Sigmoid colon (tissue), 7 donors: ENCODE measurements at places on chromosomes 3 and 15. TPM values are rescaled to one million over a fixed set of nuclear protein-coding genes. Genes with fewer than 3 reads are reported as not detected.

SNX22 gene
- under 0.01 TPM for total RNA-seq

RPUSD2 gene
- total RNA-seq: 11.4 TPM

C2CD4A gene
- total RNA-seq: 0.27 TPM

ALCAM gene
- 16.0 TPM for total RNA-seq

SPTBN5 gene
- total RNA-seq: 1.7 TPM

MUSTN1 gene
- total RNA-seq: 12.7 TPM

RTP1 gene
- total RNA-seq: not detected

CAMKV gene
- not detected for total RNA-seq

CCR4 gene
- 0.16 TPM for total RNA-seq

CACNA2D3 gene
- total RNA-seq: 7.2 TPM

BMF gene
- total RNA-seq: 5.8 TPM

PLCD1 gene
- total RNA-seq: 10.3 TPM

NME9 gene
- total RNA-seq: not detected

DNA sequence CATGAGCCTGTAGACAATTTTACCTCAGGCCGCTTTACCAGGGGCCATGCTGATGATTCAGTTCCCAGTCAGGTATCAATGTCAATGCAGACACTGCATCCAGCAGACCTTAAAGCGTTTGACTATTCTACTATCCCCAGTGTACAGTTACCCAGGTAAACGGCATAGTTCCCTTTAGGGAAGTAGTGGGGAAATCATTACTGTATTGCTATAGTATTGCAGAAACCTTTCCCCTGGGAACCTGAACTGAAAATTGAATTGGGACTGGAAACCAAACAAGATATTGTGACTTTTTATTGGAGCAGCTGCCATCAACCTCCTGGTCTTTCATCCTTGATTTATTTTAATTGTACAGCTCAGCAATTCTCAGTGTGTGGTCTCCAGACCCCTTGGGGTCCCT, 6.6 kb upstream of the INAFM2 start:
- no peak for DNase-seq

DNA sequence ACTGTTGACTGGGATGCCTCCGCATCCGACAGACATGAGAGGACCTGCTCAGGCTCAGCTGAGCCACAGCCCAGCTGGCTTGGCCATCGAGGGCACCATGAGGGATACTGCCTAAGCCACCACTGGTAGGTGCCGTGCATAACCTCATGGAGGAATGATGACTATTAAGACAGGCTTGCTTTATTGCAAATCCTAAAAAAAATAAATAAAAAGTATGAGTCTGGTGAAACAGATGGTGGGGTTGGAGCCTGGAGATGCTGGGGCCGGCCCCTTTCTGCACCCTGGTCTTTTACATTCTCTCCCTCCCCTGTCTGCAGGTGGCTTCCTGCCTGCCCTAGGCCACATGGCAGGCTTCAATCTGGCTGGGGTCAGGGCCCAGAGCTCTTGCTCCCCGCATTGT, 24.0 kb upstream of the RAD18 start:
- no peak for DNase-seq

GRCh38 chr3:128993461-128994172, at the start of gene CFAP92:
Gene CFAP92, minus strand, starts transcription at chr3:128994076. Its CDS starts 772 bp downstream, at chr3:128993304.
- DNase-seq: peak; percentile 93

DNA sequence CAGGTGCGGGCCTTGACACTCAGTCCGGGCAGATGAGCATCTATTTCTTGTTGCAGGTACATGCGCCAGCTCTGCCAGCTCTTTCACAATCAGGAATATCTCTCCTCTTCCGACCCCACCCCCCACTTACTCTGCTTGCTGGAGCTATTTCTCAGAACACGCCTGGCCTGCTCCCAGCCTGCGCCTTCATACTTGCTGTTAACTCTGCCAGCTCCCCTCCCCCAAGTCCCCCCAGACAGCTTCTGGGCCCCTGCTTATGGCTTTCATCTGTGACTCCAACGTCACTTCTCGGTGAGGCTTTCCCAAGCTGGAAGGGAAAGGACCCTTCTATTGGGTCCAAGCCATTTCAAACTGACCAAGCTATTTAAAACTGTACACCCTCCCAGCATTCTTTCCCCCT, 15.2 kb downstream of the MAGEF1 start:
- no peak for DNase-seq

DNA sequence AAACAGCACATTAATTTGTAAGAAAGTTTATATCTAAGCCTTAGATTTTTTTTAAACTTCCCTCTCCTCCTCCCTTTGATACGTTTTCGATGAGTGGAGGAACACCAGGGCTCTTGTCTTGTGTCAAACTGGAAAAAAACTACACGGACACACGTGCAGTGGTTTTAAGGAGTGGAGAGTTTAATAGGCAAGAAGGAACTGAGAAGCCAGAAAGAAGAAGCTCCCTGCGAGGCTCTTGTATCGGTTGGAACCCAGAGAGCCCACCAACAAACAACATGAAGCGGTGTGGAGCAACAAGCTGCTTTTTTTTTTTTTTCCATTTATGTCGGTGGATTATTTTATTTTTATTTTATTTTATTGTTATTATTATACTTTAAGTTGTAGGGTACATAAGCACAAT, 18.6 kb downstream of the NDUFB4 start:
- DNase-seq: no peak

- no peak for DNase-seq
Measured at GRCh38 chr3:169145540-169146178, 517.9 kb downstream of the MECOM start.

DNA sequence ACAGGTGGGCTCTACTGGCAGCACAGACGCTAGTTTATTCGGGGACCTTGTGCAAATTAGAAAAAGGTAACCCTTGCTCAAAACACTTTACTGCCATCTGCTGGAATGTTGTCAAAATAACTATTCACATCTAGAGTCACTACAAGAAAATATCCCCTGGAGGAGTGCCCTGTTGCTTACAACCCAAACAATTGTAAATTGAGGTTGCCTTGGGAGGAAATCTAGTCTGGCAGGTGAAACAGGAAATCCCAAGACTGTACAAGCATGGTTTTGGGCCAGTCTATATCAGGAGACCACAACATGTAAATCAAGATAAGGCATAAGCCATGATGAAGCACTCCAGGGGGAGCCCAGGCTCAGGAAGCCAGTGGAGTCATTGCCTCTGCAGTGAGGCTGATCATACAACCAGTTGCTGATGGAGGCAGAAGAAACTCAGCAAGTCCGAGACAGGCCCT, 136.8 kb upstream of the ACP3 start:
- no peak for DNase-seq

- no peak for DNase-seq
Measured at GRCh38 chr15:85356276-85356675, 24.1 kb upstream of the AKAP13 start.

DNA sequence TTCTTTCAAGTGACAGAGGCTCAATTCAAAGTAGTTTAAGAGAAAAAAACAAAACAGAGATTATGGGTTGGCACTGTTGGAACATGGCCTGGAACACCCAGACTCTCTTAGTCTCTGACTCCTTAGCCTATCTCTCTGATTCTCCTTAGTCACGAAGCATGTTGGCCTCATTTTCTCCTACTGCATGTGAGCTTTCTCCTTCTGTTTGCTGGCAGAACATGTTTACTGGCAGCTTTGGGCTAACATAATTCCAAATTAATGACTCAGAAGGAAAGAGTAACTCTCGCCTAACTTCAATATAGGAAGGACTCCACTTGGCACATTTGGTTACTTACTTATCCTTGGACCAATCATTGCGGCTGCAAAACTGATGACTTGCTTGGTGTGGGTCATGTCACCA, 21.7 kb upstream of the CCDC39 start:
- no peak for DNase-seq

- DNase-seq: no peak
Measured at GRCh38 chr3:36197151-36197550, 183.2 kb upstream of the STAC start.

DNA sequence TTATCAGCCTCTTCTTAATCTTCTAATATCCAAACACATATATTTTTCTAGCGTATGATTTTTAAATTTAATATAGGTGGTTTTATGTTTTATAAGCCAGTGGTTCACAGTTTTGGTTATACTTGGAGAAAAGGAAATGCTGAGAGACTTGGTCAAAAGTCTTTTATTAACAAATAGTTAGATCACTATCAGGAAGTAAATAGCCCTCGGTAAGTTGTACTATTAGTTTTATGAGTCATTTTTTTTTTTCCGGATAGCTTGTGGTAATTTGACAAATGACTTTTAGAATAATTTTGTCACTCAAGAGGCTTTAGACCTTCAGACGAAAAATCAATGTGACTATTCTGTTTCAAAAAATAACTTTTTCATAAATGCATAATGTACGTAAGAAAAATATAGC, 232.2 kb upstream of the ROBO1 start:
- DNase-seq: no peak

DNA sequence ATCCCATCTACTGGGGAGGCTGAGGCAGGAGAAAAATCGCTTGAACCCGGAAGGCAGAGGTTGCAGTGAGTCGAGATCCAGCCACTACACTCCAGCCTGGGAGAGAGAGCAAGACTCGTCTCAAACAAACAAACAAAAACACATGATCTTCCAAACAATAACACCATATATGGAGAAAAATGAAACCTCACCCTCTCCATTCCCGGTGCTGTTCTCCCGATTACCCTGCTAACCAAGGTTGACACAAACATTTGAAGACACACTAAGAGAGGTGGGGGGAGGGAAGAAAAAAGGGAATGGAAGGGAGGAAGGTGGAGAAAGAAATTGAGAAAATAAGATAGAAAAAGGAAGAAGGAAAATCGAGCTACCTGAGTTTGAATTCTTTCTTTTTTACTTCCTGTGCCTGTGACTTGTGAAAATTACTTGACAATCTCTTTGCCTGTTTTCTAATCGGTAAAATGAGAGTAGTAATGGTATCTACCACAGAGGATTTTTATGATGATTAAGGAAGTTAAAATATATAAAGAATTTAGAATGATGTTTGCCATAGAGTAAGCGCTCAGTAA, 1.1 kb upstream of the PLSCR2 start:
- DNase-seq: no peak

DNA sequence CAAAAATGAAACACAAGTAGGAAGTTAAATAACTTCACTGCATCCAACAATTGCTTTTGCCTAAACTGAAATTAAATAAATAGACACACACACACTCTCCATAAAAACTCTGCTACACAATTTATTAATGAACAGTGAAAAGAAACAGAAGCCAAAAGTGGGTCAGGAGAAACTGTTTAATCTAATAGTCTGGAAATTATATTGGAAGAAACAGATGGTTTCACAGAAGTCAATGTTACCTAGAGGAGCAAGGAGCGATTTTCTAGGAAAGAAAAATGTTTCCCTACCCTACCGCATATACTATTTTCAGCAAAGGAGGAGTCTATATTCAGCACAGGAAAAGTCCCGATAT, 32.0 kb downstream of the RFTN1 start:
- DNase-seq: no peak

GRCh38 chr15:66156310-66156975, 97.1 kb downstream of the MEGF11 start:
- no peak for DNase-seq

- DNase-seq: no peak
Measured at GRCh38 chr3:24299806-24300626, 194.6 kb downstream of the THRB start.

DNA sequence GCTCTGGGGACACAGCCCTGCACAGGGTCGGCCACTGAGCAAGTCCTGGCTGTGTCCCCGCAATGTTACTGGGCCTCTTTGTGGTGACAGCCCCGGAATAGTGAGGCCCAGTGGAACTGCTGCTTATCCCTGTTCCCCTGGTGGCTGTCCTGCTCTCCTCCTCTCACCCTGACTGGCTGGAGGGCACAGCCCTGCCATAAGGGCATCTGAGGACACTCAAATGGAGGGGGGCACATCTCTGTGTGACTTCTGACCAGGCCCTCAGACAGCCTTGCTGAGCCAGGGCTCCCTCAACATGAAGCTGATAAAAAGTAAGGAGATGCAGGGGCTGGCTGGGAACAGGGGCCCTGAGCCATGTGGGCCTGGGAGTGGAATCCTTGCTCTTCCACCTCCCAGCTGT, 127.4 kb upstream of the ATP2B2 start:
- DNase-seq: no peak

DNA sequence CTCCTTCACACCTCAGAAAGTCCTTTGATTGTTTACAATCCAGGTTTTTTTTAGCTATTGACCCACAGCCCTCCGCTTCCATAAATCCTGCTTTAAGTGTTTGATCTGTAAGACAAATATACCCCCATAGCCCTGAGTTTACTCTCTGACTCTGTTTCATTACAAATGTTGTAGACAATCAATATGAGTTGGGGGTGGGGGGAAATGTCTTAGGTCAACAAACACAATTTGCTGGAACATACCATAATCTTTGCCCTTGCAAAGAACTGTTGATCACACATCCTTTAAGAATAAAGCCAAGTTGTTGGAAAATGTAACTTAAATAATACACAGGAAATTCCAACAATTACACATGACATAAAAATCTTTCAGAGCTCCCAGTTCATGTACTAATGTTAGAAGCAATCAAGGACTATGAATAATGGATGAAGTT, 301.8 kb upstream of the SEMA6D start:
- DNase-seq: no peak

- DNase-seq: no peak
Measured at GRCh38 chr15:63950911-63951481, 95.3 kb downstream of the DAPK2 start.

GRCh38 chr15:77033417-77033728, 37.5 kb downstream of the TSPAN3 start:
- DNase-seq: peak; percentile 57

DNA sequence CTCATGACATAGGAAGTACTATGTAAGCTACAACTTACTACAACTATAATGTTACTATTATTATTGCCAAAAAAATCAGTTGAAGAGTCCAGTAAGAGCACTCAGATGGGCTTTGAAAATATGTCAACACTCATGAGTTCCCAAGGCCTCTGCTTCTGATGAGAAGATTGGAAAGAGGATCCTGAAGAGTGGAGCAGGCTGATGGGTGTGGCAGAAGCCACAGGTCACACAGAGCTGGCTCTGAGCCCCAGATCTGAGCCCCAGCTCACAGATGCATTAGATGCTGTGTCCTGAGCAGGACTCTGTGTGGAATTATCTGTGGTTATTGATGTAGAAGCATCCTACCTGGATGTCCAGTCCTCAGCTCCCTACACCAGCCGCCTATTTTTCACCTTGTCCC, 65.6 kb downstream of the SPSB4 start:
- no peak for DNase-seq

GRCh38 chr3:14872706-14873105, 53.9 kb downstream of the FGD5 start:
- peak; percentile 4 for DNase-seq
